Activated CD4-positive, alpha-beta T cell treated with anti-CD3 and anti-CD28 coated beads for 36 hours (primary cell): ENCODE measurements at places on chromosomes 12 and 14. TPM values are rescaled to one million over a fixed set of nuclear protein-coding genes. Genes with fewer than 3 reads are reported as not detected.

DNA sequence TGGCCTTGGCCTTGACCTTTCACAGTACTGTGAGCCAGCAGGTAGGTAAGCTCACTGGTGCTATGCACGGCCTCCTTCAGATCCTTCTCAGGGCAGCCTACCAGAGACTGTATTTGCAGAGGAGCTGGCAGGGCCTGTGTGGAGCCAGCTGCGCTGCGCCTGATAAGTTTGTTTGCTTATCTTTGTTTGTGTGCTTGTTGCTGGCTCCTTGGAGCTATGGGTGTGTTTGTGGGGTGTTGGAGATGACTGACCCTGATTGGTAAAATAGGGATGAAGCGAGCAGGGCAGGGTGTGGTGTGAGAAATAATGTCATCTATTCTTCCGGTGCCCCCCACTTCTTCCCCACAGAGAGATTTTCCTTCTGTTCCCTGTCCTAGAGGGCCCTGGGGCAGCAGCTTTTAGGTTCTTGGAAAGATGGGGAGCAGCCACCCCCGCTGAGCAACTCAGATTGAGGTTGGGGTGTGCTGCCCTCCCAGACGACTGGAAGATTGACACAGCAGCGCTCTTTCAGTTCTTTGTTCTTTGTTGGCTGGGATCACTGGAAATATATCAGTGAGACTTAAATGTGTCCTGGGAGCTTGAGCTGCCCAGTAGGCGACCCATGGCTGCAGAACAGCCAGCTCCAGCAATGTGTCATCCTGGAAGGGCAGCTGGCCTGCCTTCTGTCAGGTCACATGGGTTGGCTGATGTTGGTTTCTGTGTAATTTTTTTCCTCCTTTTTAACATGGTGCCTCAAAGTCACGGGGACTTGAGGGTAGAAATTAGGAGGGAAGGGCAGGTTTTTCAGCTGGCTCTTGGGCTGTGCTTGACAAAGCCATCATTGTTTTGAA, 19.6 kb downstream of the MLXIP start:
- no peak for DNase-seq

GRCh38 chr12:104553421-104553820, 96.7 kb downstream of the CHST11 start:
- no peak for DNase-seq

The KRT5 gene
- not detected for total RNA-seq

The RNASE4 gene
- total RNA-seq: 0.37 TPM

- DNase-seq: no peak
These were observed 463.2 kb upstream of the MGAT4C start for GRCh38 chr12:86719381-86719780.

DNA sequence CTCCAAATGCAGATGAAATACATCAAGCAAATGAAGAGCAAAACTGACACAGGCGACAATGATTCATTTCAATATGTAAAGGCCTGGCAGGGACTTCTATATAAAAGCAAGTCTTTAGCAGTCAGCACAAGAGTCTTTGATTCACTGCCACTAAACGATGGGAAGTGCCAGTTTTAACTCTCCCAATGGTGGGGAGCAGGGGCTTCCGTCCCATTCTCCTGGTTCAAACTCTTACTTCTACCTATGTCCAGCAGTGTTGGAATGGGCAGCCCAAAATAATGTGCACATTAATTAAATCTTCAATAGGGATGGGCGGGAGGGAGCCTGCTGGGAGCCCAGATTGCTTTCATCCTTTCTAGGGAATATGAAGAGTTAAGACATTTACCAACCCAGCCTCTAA, 97.5 kb upstream of the MDM1 start:
- no peak for DNase-seq
